Sigmoid colon (tissue), 7 donors: ENCODE measurements at places on chromosomes 7 and 10. TPM values are rescaled to one million over a fixed set of nuclear protein-coding genes. Genes with fewer than 3 reads are reported as not detected.

GRCh38 chr10:22611425-22612115 is 102.8 kb downstream of the PIP4K2A start:
- no peak for DNase-seq

DNA sequence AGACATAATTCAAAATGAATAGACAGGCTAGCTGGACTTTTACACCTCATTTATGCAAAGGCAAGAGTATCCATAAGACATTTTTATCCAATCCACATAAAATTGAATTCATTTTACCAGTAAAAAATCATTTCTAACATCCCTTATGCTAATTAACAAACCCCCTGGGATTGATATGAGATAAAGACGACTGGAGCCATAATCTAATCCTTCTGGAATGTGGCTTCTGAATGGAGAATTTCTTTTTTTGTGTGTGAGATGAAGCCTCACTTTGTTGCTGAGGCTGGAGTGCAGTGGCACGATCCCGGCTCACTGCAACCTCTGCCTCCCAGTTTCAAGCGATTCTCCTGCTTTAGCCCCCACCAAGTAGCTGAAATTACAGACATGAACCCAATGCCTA is 90.4 kb downstream of the AKR1D1 start:
- no peak for DNase-seq

DNA sequence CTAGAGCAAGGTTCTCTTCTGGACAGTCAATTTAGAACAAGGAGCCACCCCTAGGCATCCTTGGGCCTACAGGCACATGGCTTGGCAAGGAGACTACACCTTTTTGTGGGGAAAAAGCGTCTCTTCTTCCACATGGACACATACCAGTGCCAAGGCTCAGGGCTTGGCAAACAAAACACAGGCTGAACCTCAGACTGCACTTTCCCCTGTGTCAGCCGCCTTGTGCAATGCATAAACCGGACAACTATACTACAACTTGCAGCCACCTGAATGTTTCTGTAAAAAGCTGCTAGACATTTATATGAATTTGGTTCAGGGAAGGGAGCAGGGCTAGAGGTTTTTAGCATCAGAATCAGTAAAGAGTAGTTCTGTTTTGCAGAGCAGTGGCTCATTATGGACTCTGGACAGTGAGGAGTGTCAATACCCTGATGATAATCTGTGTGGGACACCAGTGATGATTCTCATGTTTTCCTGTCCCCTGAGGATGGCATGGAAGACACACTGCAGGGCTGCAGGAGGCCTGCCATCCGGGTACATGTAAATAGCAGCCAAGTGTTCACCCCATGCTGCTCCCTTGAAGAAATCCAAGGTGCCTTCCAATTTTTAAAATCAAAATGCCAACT is 118.9 kb downstream of the GATA3 start:
- DNase-seq = no peak

The GIMAP6 gene
- total RNA-seq = 22.1 TPM

The IL2RA gene
- total RNA-seq = 0.99 TPM

DNA sequence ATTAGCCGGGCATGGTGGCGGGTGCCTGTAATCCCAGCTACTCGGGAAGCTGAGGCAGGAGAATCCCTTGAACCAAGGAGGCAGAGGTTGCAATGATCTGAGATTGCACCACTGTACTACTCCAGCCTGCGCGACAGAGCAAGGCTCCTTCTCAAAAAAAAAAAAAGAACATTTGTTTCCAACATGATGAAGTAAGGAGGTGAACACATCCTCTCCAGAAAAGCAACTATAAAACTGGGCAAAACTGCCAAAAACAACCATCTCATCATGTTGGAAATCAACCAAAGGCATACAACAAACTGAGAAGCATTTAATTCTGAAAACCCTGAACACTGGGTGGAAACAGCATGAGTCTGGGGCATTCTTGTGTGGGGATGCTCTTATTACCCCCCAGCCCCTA is 14.3 kb downstream of the PRTFDC1 start:
- no peak for DNase-seq

The IKZF1 gene
- total RNA-seq = 8.7 TPM

The NACAD gene
- total RNA-seq = 5.3 TPM
